BJ (cell line): ENCODE measurements at places on chromosomes 5 and 9.

DNA sequence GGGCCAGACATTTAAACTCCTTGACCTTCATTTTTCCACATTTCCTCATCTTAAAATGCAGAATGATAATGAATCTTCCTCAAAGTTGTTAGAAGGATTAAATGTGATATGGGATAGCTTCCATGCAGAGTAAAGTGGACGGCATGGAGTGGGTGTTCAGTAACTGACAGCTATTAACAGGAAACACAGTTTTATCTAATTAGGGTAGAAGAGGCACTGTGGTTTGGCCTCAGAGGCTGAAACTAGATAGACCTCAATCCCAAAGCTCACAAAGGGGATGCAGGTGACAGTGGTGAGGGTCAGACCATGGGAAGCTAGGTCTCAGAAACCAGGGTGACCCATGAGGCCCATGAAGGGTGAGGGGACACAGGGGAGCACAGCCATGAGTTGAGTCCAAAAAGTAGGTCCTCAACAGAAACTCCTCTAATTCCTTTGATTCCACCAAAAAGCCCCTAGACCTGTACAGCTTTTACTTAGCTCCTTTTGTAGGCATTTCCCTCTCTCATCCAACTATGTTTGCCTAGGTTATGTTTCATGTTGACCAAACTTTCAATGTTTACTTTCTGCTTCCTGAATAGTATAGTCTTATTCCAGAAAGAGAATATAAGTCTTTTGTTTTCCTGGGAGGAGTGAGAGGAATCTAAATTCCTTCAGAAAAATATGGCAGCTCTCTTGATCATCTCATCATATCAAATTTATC, 27.9 kb upstream of the GLDC start:
- no peak for DNase-seq

GRCh38 chr9:127589955-127590370, 22.1 kb upstream of the STXBP1 start:
- no peak for DNase-seq

- no peak for DNase-seq
These were observed 935.9 kb upstream of the COX7C start for GRCh38 chr5:85681871-85682270.

GRCh38 chr9:2621722-2622460, at the start of gene VLDLR:
Gene VLDLR (plus strand): TSS chr9:2621787. CDS start chr9:2622190, 403 bp downstream.
- DNase-seq: no peak

DNA sequence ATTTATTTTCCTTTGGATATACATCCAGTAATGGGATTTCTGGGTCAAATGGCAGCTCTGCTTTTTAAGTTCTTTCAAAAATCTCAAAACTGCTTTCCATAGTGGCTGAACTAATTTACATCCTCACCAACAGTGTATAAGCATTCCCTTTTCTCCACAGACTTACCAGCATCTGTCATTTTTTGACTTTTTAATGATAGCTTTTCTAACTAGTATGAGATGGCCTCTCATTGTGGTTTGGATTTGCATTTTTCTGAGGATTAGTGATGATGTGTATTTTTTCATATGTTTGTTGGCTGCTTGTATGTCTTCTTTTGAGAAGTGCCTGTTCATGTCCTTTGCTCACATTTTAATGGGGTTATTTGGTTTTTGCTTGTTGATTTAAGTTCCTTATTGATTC, 90.0 kb upstream of the HMHB1 start:
- no peak for DNase-seq

DNA sequence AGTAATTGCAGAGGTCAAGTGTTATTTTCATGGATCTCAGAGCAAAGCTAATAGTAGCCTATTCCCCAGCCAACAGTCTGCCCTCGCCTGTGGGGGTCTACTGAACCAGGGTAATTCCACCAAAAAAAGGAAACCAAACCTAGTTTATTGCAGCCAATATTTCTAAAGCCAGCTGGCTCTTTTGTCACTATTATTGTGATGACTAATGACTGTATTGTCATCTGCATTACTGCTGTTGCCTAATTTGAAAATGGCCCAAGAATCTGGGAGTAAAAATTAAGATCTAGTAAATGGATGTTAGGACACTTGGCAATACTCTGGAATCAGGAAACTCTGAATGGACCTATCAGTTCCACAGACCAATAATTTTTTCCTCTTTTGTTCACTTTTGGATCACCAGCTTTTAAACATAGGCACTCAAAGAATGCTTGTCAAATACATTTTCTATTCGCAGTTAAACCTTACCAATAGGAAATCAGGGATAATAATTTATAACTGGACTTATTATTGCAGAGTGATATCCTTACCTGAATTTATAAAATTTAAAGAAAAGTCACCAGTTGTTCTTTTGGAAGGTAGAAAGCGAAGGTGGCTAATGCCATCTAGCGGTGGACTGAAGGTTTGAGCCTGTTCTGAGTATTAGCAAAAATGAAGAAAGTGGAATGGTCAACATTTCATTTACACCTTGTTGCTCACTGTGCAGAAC, 69.2 kb downstream of the SYK start:
- peak; percentile 2 for DNase-seq

- DNase-seq: no peak
These were observed 40.6 kb upstream of the ZNG1F start for GRCh38 chr9:41229408-41230401.

DNA sequence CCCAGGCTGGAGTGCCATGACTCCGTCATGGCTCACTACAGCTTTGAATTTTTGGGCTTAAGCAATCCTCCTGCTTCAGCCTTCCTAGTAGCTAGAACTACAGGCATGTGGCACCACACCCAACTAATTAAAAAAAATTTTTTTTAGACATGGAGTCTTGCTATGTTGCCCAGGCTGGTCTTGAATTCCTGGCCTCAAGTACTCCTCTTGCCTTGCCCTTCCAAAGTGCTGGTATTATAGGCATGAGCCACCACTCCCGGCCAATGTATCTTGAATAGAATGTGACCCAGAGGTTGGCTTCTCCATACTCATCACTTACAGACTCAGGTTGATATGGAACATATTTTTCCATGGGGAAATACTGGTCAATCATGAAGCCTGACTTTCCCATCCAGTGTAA, 51.2 kb upstream of the JAK2 start:
- no peak for DNase-seq

DNA sequence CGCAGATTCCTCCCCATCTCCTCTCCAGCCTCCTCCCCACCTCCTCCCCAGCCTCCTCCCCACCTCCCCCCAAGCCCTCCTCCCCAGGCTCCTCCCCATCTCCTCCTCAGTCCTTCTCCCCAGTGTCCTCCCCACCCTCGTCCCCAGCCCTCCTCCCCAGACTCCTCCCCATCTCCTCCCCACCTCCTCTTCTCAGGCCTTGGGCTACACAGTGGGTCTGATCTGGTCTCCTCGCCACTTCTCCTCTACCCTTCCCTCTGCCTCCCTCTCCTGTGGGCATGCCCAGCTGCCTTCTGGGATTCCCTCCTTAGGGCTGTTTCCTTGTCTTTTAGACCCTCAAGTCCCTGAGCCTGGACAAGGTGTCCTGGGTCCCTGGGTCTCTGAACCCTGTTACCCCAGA, 28.3 kb downstream of the CXXC5 start:
- DNase-seq: no peak

DNA sequence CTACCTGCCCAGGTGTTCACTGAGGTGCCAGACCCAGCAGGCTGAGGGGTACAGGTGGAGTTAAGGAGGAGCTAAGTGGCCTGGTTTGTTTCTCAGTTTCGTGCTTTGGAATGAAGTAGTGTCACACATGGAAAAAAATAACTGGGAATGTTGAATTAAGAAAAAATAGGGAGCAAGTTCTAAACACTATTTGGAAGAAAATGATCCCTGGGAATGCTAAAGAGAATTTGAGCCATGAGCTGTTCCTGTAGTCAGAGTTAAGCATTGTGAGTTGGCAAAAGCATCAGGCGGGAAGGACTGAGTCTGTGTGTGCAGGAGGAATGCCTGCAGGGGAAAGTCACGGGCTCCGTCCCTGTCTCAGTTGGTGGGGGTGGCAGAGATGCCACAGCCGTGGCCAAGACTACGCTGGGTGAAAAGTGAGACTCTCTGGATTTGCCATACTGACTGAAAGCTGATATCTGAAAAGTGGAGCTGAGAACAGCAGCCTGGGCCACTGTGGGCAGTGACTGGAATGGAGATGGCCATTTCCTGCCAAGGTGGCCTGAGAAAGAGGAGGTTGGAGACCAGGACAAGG, 37.0 kb downstream of the SYK start:
- no peak for DNase-seq

DNA sequence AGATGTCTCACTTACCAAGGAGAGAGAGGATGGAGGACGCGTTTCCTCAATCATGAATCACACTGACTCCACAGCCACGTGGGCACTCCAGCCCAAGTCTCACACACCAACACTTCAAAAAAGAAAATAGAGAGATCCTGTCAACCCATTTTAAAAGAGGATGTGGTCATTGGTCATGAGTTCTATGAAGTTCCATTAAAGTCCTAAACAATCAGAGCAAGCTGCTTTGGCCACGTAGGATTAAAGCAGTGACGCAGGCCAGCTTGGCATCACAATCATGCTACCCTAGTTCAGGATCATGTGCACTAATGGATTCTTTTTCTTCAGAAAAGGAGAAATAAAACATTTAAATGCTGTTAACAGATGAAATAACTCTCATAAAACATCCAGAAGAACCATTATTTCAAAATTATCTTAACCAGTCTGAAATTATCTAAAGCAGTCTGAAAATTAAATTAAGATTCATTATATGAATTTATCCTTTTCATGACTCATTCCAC, 108.1 kb downstream of the SEMA5A start:
- DNase-seq: peak; percentile 72

GRCh38 chr9:27835746-27836145, 262.5 kb upstream of the C9orf72 start:
- DNase-seq: no peak

DNA sequence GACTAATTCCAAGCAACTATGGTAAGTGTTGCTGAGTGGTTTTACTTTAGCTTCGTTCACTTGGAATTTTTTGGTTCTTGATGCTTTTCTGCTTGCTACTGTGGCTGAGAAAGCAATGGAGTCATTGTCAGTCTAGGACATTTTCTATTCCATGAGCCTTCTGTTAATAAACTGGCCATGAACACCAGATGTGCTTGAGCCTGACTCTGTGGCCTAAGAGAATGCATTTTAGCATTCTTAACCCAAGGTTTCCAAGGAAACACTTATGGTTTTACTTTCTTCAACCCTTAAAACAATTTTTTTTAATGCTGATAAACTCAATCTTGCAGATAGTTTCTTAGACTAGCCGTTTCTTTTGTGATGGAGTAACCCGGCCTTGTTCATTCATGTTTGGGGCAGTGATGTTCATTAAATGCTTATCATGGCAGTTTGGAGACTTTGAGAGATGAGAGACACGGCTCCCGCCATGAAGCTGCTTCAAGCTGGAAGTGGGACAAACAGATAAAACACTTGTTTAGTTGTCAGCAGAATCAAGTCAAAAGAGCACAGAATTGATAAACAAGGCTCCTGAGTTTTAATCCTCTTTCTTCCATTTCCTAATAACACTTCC, 42.4 kb downstream of the OSTF1 start:
- DNase-seq: peak; percentile 74

DNA sequence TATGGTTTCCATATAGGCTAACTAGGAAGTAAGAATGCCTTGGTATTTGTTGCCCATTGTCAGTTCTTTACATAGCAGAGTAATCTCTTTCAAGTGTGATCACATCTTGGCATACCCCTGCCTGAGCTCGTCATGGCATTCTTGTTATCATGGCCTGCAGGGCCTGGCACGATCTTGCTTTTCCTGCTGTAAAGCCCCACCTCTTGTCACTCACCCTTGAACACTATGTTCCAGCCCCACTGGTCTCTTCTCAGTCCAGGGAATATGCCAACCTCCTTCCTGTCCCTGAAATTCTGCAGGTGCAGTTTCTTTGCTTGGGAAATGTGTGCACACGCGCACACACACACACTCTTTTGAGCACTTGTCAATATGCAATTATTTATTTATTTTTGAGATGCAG, 250.2 kb upstream of the DMRT1 start:
- DNase-seq: no peak

- DNase-seq: no peak
These were observed 44.3 kb upstream of the TESK1 start for GRCh38 chr9:35560625-35561337.

GRCh38 chr5:67910546-67910945, 305.0 kb upstream of the PIK3R1 start:
- no peak for DNase-seq

- no peak for DNase-seq
These were observed 96.3 kb downstream of the GLDC start for GRCh38 chr9:6549106-6549800.

- DNase-seq: no peak
These were observed 29.2 kb downstream of the MRPL36 start for GRCh38 chr5:1770443-1770802.

GRCh38 chr9:110036286-110036685, 171.7 kb downstream of the C9orf152 start:
- no peak for DNase-seq

DNA sequence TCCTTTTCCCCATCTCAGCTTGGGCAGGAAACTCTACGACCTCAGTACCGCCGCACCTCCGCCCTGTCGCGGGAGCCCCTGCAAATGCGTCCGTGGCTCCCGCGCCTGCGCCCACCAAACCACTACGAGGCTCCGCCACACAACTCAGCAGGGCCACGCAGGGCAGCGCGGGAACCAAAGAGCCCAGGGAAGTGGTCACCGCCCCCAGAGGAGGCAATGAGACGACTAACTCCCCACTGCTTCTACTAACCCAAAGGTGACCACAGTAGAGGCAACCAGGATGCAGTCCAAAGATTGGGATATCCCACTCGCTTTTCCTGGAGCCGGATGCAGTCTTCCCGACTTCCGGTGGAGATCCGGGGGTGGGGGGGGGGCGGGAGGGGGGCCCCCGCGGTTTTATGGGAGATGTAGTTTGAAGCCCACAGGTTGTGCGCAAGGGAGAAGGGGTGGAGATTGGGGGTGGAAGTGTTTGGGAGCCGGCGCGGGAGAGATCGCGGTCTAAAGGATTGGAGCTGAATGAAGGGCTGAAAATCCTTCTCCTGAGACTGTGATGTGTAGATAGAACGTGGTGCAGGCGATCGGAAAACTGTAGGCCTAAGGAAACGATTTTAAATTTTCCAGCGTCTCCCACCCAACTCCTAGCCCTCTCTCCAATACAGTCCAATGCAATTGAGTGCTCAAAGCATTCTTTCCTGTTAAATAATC, at the start of gene NUDT12:
TSS of gene NUDT12 (minus strand) at position 337 of the 705 bp plus-strand sequence. CDS start 2,541 bp downstream, outside the sequence.
- peak; percentile 28 for DNase-seq

DNA sequence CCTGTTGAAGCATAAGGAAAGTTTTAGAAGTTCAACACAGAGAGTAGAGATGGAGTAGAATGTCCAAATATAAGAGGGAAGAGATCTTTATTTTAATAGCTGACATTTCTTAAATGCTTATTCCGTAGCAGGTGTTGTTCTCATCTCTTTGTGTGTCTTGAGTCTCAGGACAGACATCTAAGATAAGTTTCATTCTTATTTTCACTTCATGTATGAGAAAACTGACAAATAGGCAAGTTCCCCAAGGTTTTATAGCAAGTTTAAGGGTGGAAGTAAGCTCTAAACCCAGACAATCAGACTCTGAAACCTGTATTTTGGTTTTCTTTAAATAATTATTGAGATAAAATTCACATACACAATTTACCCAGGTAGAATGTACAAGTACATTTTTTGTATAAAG, 228.4 kb upstream of the PPP1R2B start:
- DNase-seq: no peak

- no peak for DNase-seq
These were observed 546.7 kb upstream of the SGCD start for GRCh38 chr5:155780260-155780659.

- DNase-seq: no peak
These were observed 28.4 kb upstream of the SSBP2 start for GRCh38 chr5:81779125-81779915.
